Stimulated activated CD4-positive, alpha-beta T cell treated with anti-CD3 and anti-CD28 coated beads, Interleukin-15, amount 100 ng/mL, for 1 hour (primary cell): ENCODE measurements at places on chromosomes 2 and 18.

DNA sequence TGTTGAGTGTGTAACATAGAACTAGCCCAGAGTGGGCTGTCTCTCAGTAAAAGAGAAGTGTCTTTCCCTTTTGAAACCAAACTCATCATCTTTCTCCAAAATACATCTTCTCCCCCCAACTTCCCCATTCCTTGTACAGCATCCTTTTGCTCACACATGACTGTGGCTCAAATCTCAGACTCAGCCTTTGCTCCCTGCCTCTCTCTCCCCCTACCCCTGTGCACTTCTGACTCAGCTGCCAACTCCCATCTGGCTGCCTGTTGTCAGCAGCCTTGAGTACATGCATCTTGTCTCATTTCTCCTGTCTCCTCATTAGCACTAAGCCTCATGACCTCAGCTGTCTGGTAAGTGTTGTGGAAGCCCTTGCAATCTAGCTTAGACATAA, 18.1 kb upstream of the MGAT4A start:
- no peak for DNase-seq

- no peak for DNase-seq
Measured at GRCh38 chr2:165634855-165635254, 159.2 kb downstream of the GALNT3 start.

- DNase-seq: no peak
Measured at GRCh38 chr2:190656301-190656700, 7.4 kb downstream of the NAB1 start.

- DNase-seq: no peak
Measured at GRCh38 chr2:95266781-95267430, 7.3 kb upstream of the PROM2 start.

GRCh38 chr2:25339791-25340180, 1.9 kb downstream of the DNMT3A start:
- no peak for DNase-seq

GRCh38 chr2:113257516-113258264, 21.0 kb downstream of the PAX8 start:
- DNase-seq: no peak

DNA sequence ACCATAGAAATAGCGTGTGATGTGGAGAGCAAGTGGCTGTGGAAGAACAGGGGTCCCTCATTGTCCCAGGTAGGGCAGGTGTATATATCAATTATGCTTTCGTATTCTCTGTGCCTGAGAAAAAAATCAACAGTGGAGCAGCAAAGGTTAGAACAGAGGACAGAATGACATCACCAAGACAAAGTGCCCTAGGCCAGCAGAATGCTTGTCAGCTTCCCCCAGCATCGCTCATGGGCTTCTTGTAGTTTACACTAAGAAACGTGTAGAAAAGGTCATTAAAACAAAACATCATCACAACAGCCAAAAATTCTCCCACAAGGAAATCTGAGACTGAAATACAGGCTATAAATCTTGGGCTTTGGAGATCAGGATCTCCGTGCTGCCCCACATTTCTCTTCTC, 288.0 kb downstream of the TDRD15 start:
- DNase-seq: no peak

- DNase-seq: no peak
Measured at GRCh38 chr2:71469403-71470398, 16.3 kb downstream of the DYSF start.

- DNase-seq: no peak
Measured at GRCh38 chr2:222568865-222569264, 87.0 kb downstream of the FARSB start.

DNA sequence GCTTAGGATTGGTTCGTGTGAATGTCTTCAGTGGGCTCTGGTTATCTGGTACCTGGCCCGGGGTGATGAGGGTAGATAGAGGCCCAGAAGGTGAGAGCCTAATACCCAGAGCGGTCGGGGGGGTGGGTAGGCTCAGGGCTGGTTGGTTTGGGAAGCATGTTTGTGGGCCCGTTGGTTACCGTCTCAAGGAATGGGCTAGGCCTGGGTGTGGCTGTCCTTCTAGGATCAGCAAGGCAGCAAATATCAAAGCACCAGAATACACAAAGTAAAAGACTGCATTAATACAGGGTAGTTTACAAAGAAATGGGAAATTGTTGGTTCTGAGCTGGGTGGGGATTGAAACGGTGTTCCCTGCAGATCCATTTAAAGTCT, 6.0 kb upstream of the IL1R2 start:
- DNase-seq: no peak
